Coronary artery (tissue), 2 donors: ENCODE measurements at places on chromosomes 16 and 17.

DNA sequence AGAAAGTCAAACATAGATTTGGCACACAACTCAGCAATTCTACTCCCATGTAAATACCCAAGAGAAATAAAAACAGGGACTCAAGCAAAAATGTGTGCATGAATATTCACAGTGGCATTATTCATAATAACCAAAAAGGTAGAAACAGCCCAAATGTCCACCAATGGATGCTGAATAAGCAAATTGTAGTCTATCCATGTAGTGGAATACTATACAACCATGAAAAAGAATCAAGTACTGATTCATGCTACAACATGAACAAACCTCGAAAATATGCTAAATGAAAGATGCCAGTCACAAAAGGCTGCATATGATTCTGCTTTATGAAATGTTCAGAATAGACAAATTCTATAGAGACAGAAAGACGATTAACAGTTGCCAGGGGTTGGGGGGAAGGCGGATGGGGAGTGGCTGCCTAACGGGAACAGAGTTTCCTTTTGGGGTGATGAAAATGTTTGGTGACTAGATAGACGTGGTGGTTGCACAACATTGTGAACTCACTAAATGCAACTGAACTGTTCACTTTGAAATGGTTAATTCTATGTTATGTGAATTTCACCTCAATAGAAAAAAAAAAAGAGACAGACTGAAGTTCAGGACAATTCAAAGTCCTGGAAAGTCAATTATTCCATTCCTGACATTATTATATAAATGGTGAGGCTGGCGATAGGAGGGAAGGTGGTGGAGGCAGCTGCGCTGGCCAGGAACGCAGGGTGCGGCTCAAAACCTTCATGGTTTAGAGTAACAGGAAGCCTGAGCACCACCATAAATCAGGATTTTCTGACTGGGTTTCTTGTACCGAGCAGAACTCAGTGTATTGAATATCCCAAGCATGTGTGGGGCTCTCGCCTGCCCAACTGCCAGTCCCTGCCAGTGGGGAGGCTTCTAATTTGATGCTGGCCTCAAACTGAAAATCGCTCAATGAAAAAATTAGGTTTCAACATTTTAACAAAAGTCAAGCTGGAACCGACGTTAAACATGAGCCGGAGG lies 300.9 kb downstream of the C16orf95 start:
- no peak for DNase-seq

DNA sequence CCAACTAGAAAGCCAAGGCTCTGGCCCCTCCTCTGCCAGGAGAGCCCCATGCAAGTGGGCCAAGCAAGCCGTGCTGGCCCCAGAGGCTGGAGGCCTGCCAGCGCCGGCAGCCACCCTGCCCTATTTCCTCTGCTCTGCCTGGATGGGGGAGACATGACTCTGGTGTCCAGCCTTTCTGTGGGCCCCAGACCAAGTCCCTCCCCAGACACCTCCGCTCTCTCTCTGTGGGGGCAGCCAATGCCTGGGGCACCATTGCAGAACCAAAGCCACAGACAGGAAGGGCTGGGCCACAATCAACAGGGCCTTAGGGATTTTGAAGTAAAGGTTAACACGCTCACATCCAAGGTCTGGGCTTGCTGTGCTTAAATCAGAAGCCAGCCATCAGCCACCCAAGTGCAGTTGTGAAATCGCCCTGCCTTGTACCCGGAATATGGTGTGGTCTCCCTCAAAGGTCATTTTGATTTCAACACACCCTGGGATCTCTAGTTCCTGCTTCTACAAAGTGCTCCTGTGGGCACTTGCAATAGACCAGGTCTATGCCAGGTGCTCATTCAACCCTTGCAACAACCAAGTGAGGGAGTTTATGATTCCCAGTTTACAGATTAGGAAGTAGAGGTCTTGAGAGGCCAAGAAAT lies 63.5 kb upstream of the TEX2 start:
- peak; percentile 93 for DNase-seq

GRCh38 chr17:72719206-72719577 lies 373.3 kb downstream of the SLC39A11 start:
- no peak for DNase-seq

DNA sequence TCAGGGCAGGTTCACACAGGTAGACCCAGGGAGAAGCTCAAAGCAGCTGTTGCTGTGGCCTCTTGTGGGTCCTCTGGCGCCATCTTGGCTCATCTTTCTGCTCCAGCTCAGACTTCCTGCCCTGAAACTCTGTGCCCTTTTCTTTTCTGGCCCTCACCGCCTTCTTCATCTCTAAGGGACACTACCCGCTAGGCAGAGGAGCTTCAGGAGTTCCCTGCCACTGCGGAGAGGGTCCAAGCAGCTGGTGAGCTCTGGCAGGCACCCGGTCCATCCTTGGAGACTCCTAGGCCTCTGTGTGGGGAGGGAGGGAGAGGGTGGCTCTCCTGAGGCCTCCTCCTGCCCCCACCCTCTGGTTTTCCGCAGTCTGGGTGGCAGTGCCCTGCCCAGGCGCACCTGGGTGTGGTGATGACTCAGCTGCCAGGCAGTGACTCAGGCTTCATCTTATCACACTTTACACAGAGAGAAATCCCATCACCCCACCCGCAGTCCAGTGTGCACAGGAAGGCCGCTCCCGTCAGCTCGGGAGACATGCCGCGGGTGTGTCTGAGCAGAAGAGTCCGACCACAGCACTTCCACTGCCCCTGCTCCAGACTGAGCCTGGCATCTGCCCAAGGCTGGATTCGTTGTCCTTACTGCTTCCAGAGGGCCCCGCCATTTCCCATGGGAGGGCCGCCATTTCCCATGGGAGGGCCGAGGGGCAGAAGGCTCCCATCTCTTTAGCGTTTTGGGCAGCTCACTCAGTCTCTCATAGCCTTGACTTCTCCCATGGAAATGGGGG lies 7.3 kb downstream of the NT5C start:
- no peak for DNase-seq

DNA sequence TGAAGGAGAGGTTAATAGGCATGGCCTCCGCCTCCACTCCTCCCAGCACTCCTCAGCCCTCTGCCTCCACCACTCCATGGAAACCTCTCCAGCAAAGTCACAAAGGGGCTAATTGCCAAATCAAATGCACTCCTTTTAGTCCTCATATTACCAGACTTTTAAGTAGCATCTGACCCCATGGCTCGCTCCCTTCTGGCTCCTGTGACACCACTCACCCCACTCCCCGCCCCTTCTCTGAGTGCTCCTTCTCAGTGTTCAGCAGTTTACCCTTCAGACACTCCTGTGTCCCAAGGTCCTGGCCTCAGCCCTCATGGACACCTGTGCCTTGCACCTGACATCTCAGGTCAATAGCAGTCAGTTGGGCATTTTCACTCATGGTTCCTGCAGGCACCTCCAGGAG lies 243.5 kb upstream of the CCL2 start:
- DNase-seq, result no peak

- DNase-seq, result no peak
Measured at GRCh38 chr17:78390241-78391050, 12.0 kb downstream of the PGS1 start.

GRCh38 chr16:75263291-75263962 lies 12.0 kb upstream of the BCAR1 start:
- DNase-seq, result peak; percentile 72

GRCh38 chr17:80008383-80008840 lies 27.3 kb downstream of the TBC1D16 start:
- no peak for DNase-seq

DNA sequence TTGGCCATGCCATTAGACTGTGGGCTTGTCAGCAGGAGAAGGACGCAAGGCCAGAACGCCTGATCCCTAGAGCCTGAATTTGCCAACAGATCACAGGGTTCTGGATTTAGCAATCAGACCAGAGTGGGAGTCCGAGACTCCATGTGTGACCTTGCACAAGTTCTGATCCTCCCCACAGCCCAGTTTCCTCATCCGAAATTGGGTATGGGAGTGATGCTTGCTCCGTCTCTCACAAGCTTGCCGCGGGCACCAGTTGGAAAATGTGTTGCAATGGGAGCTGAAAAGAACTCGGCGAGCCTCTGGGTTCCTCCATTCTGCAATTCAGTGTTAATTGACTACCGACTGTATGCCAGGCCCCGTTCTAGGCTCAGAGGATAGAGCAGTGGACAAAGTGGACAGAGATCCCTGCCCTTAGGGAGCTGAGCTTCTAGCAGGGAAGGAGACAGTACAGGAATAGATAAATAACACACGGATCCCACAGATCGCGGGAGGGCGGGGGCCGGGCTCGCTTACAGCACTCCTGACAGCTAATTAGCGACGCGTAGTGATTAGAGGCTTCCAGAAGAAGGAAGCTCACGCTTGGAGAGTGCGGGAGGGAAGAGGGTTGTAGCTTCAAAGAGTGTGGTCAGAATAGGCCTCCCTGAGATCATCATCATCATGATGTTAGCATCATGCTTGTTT lies 150.4 kb upstream of the CIBAR2 start:
- DNase-seq, result no peak

DNA sequence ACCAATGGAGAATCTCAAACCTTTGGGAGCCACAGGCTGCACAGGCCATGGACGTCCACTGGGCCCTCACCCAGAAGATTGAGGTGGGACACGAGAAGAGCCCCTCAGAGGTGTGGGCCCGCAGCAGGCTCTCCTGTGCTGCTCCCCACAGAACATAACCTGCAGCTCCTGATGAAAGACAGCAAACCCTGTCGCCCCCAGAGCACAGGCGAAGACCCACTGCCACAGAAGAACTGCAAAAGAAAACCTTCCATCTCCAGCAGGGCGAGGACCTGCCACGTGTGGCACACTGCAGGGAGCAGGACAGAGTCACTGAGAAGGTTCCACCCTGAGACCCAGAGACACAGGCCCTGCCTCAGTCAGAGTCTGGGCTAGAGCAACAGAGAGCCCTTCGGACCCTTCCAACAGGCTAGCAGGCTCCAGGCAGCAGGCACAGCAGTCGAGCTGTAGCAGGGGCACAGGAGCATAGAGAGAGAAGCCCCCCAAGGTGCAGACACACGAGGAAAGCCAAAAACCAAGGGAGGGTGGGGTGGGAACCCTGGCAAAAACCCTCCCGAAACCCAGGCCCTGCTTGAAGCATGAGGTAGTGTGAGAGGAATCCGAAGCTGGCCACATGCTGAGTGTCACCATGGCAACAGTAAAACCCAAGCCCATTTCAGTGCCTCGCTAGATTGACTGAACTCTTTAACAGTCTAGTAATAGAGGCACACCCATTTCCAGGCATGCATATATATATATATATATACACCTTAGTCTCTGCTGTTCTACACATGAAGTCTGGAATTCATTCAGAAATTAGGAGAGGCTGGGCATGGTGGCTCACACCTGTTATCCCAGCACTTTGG lies 60.0 kb upstream of the CHMP6 start:
- no peak for DNase-seq

DNA sequence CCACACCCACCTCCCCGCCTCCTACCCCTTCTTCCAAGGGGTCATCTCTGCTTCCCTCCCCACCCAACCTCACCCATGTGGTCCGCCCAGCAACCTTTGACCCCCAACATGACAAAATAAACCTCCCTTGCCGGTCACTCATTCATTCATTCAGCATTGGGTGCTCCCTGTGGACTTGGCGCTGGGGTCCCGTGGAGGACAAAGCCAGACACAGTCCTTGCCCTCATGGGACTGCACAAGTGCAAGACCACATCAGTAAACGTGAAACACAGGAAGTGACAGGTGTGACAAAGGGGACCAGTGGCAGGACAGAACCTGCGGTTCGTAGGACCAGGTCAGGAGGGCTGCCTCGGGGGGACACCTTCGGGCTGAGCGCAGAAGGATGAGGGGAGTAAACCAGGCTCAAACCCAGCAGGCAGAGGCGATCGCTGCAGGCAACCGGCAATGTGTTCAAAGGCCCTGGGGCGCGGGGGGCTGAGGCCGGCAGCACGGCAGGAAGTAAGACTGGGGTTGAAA lies 185.4 kb downstream of the SEC14L1 start:
- DNase-seq, result no peak

DNA sequence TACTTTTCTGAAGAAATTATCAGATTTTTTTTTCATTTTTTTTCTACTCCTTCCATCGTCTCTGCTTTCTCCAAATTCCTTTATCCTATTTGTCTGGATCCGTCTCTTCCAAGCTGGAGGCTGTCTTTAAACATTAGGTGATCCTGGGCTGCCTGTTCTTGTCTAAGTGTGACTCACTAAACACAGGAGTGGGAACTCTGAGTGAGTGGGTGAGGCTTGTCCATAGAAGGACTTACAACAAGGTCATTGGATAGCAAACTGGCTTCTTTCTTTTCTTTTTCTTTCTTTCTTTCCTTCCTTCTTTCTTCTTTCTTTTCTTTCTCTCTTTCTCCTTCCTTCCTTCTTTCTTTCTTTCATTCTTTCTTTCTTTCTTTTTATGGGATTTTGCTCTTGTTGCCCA lies 18.2 kb downstream of the ALOX15 start:
- no peak for DNase-seq

DNA sequence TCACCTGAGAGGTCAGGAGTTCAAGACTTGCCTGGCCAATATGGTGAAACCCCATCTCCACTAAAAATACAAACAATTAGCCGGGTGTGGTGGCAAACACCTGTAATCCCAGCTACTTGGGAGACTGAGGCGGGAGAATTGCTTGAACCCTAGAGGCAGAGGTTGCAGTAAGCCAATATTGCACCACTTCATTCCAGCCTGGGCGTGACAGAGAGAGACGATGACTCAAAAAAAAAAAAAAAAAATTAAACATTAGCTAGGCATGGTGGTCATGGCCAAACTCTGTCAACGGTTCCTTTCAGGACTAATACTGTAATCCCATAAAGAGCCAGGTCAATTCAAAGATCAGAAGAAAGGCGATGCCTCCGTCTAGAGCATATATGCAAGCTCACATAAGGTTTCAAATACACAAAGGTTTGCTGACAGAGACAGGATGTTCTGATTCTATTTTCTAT lies 2.4 kb downstream of the RNF157 start:
- DNase-seq, result no peak

DNA sequence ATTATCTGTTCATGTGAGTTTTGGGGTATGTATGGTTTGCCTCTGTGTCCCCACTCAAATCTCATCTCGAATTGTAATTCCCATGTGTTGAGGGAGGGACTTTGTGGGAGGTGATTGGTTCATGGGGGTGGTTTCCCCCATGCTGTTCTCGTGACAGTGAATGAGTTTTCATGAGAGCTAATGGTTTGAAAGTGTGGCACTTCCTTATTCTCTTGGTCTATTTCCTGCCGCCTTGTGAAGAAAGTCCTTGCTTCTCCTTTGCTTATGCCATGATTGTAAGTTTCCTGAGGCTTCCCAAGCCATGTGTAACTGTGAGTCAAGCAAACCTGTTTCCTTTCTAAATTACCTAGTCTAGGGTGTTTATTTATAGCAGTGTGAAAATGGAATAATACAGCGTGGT lies 128.1 kb upstream of the HS3ST4 start:
- no peak for DNase-seq

DNA sequence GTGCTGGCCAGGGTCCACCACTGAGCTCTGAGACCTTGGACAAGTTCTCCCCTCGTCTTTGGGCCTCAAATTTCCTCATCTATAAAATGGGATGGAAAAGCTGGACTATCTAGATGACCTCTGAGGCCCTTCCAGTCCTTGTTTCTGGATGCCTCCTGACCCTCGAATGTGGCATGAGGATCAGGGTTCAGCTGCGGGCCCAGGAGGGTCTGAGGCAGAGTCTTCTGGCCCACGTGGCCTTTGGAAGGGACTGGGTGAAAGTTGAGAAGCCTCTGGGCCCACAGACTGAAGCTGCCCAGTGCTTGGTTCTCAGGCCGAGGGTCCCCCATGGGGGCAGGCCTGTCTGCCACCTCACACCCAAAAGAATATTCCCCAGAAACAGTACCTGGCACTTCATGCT lies 16.9 kb upstream of the MRPS23 start:
- DNase-seq, result no peak
